ENCODE measurements at places on chromosomes 12 and 14.

DNA sequence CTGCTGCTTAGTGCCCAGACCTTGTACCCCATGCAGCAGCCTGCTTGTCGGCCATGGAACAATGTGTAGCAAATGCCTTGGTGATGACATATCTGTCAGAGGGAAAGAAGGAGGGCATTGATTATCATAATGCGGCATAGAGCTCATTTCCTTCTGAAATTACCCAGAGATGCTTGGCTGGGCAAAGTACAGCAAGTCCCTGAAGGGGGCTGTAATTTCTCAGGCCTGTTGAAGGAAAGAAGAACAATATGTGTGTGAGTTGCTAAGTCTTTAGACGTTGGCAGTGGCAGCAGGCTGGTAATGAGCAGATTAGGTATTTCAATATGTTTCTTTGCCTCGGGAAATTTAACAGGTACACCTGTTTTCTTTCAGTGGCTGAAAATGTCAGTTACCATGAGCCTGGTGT is 128.6 kb downstream of the CRADD start:
- no peak for DNase-seq

DNA sequence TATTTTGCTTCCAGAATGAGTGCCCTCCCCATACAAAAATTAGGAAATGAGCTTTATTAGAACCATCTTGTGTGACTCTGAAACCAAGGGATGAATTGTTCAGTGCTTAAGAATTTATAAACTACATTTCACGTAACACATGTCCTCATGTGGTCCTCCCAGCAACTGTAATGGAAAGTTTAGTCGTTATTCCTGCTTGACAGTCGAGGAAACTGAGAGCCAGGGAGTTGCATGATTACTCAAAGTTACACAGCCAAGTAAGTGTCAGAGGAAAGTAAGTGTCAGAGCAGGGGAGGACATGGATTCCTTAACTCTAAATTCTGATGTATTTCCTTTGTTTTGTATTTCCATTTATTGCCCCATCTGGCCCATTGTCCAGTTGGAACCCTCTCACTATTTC is 453.9 kb downstream of the FUT8 start:
- DNase-seq, result no peak

DNA sequence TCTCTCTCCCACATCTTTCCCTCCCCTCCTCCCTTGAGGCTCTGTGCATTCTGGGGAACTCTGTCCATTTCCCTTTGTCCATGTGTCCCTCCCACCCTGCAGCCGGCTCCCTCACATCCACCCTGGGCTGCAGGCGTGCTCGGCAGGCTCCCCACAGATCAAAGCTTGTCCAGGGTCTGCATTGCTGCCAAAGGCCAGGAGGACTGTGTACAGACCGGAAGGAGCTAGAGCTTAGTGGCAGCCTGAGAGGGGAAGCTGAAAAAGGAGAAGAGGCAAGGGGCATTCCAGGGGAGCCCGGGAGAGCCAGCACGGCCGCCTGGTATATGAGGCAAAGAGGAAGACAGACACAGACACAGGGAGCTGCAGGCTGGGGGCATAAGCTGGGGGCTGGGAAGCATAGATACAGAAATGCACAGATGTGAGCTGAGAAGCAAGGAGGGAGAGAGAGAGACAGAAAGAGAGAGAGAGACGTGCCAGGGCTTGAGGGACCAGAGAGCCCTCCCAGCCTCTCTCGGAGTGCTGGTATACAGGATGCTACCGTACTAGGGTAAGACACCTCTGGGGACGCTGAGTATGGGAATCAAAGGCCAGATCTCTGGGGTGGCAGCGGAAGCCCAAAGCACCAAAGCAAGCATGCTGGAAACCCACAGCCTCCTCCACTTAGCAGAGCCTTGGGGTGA is 3.3 kb downstream of the CD4 start:
- no peak for DNase-seq

- no peak for DNase-seq
Observed at GRCh38 chr14:22483863-22484593, 105.0 kb downstream of the DAD1 start.

DNA sequence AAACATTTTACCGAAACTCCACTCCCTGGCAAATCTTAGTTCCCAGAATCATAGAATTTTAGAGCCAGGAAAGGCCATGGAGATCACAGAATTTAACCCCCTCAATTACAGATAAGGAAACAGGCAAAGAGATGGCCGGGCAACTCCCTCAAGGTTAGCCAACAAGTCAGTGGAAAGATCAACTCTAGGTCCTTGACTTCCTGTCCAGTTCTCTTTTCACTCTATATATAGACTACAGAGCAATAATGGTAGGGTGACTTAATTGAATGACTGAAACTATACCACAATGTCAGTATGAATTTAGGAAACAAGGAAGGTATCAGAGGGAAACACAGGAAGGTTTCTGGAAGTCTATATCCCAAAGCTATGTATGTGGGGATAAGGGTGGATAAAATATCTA is 11.6 kb downstream of the OXA1L start:
- no peak for DNase-seq

DNA sequence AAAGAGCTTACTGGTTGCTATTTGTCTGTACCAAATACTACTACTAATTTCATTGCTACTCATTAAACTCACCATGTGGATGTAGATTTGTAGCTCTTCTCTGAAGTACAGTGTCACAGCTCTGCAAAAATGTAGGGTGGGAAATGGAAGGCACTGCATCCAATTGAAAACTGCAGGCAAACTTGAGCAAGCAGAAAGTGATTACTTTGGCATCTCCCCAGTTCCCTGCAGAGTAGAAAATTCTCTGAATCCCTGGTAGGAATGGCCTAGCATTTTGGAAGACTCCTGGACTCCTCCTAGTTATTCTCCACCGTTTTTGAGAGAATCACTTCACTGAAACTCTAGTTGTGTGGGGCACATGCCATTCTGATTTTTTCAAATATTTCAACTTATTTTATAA is 239.1 kb downstream of the DIO2 start:
- DNase-seq, result no peak

DNA sequence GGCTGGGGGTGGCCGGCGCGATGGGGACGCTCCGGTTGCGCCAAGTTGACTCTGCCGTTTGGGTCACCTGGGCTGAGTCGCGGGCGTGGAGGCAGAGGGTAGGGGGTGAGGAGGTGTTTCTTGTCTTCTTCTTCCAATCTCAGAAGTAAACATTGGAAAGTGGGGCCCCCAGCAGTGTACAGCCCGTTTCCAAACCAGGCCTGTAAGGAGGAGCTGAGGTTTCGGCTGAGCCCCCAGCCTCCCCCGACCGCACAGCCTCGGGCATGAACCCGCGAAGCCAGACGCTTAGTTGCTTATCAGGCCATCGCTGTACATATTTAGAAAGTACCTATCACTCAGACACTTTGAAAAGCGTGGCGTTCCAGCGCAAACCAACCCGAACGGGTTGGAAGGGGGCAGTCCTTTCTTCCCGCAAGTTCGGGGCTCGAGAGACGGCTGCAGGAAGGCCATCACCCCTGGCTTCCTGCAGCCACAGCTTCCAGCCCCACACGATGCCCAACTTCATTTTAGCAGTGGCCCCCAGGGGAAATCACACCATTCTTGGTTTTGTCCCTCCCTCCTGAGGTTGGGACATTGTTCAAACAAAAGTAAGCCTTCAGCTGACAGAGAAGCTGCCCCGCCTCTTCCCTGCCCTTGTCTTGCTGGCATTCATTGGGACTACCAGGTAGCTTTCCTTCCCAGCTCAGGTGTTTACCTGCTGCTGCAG is 164.1 kb downstream of the ZFP36L1 start:
- peak; percentile 81 for DNase-seq

DNA sequence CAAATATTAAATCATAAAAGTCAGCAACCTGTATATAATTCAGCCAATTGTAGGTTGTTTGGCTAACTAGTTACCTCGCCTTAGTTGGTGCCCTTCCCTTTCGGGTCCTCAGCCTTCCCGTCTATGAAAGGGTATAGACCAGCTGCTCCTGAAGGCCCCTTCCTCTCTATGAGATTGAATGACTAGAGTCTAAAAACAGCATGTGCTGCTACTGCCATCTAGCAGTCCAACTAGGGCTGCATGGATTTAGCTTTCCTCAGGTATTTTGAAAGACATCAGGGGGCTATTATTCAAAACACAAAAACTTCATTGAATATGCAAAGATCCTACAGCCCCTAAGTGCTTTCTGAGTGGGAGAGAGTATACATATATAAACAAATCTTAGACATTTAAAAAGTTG is 37.0 kb upstream of the TMEM263 start:
- DNase-seq, result no peak

DNA sequence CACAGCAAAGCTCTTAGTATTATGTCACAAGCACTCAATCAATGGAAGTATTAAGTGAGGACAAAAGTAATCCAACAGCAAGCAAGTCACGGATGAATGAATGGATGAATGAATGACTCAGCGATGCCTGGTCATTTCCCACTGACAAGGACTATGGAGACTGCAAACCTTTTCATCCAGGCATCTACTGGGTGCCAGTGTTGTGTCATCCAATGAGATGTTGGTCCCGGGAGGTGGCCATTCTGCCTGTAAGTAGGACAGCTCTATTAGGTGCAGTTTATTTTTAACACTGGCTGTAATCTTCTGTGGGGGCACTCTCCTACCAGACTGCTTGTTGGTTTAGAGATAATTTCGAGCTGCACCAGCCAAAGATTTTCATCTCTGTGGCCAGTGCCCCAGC is 39.4 kb downstream of the STAB2 start:
- DNase-seq, result no peak

DNA sequence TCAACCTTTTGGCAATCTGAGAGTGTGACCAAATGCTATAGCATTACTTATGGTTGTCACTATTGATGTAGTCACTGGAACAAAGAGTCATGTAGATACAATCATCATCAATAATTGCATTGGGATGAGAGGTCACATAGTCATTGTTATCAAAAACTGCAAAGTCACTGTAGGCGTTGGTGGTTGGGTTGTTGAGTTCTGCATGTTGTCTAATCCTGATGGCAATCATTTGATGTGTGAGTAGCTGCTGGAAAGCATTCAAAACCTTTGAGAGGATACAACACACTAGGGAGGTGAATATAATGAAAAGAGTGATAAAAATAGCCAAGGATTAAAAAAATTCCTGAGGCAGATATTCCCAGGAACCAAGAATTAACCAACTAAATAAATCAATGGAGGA is 214.7 kb upstream of the SYT10 start:
- no peak for DNase-seq

- no peak for DNase-seq
Observed at GRCh38 chr14:34668111-34668510, 38.2 kb upstream of the SNX6 start.

- DNase-seq, result no peak
Observed at GRCh38 chr12:91889059-91889458, 256.6 kb downstream of the BTG1 start.

DNA sequence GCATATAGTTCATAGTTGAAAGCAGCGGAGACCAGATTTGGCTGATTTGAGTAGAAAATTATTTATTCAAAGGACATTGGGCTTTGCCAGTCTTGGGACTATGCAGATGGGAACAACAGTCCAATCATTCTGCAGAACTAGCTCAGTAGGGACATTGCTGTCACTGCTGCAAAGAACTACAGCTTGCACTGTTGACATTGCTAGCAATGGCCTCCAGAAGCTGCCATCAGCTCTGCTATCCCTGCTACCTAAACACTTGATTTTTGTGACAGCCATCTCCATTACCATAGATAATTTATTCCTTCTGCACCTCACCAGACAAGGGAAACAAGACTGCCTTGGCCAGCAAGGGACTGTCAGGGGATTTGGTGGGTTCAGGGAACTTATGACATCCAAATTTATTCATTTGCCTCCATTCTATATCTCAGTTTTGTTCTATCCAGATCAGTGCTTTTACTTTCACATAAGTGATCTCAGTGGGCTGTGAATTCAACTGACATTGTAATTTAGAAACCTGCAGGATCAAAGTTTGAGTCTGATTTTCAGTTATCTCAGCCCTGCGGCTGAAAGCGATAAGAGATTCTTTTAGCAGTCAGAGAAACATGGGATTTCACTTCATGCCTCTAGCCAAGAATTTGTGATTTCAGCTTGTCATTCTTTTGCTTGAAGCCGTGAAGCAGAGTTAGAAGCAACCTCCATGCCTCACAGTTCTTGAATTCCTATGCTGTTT is 136.7 kb upstream of the FBXO33 start:
- DNase-seq, result no peak

- no peak for DNase-seq
Observed at GRCh38 chr12:59938190-59938962, 342.5 kb downstream of the SLC16A7 start.

- no peak for DNase-seq
Observed at GRCh38 chr12:53990311-53991076, 5.5 kb downstream of the HOXC10 start.

DNA sequence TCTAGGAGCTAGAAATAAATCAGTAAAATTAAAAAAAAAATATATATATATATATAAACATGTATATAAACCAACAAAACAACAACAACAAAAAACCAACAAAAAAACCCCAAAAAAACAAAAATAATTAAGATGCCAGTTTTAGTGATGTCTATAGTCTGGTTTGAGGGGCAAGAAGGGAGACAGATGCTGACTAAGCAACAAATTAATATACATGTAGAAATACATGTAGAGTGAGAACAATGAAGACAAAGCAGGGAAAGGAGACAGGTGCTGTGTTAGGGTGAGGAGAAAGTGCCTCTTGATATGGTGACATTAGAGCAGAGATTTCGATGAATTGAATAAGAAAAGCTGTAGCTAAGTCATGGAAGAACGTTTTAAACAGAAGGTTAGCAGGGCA is 477.9 kb downstream of the APAF1 start:
- no peak for DNase-seq

DNA sequence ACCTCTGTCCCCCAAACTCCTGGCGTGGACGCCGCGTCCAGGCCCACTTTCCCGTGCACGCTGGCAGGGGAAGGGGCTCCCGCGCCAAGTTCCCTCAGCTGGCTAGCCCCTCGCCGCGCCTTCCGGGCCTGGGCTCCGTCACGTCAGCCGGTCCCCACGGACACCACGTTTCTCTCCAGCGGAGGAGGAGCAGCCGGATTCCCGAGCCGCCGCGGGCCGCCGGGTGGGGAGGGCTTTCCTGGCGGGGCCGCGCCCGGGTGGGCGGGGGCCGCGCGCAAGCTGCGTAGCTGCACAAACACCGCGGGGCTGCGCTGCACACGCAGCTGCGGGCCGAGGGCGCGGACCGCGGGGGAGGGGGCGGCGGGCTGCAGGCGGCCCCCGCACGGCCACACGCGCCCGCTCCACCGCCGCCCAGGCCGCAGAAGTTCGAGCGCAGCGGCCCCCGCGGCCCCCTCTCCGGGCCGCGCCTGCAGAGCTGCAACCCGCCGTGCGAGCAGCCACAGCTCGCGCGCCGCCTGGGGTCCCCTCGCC is 45.1 kb upstream of the PNMA1 start:
- DNase-seq, result no peak

Measured in breast epithelium (tissue), 4 donors.